Stimulated activated naive CD8-positive, alpha-beta T cell treated with anti-CD3 and anti-CD28 coated beads, Interleukin-15, Interleukin-2, amounts not matched to agents 100 U/mL and 50 U/mL, for 24 hours (primary cell): ENCODE measurements at places on chromosomes 13 and 19.

DNA sequence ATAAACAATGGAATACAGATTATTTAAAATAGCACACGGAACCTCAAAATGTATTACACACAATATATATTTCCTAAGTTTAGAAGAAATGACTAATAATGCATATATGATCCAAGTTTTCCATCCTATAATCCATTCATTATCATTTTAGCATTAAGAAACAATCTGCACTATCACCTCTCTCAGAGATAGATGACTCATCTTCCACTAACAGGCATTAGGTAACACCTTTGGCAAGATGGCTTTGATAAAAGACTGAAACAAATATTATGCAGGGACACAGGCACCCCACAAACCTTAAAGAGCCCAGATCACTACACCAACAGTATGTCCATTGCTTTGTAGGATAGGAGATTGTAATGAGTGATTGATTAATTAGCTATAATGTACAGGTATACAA is 4.1 kb downstream of the ENOX1 start:
- DNase-seq, result no peak

DNA sequence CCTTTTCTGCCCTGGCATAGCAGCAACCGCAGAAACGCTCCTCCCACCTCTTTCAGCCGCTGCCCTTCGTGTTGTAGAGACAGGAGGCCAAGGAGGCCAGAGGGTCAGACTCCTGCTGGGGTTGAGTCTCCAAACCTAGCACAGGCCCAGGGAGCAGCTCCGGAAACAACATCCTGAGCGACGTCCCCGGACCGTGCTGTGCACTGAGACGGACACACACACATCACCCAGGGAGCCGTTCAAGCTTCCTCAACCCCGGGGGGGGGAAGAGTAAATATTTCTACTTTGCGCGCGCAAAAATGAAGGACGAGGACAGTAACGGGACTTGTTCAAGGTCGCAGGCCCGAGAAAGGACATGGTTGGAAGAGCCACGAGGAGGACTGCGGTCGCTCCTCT is 657 bp downstream of the ZNF550 start:
- DNase-seq, result peak; percentile 24

DNA sequence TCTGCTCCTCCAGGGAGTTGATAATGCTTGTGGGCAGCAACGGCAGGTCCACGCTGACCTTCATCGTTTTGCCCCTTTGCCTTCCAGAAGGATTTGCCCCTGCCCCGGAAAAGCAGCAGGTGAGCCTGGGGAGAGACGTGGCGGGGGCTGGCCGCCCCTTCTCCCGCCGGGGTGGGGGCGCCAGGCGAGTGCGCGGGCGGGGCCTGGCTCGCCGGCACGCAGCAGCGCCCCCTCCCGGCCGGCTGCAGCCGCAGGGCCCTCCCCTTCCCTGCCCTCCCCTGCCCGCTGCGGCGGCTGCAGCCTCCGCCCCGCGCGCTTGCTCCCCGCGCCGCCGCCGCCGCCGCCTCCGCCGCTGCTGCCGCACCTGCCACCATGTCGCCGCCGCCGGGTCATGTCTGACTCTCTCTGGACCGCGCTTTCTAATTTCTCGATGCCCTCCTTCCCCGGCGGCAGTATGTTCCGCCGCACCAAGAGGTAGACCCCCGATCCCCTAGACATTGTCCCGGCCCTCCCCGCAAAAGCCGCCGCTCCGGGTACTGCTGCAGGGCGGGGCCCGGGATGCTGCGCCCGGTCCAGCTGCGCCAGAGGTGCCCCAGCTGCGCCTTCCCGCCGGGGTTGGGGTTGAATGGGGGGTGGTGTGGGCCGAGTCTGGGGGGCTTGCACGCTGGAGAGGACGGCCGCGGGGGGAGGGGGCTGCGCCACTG is at the start of gene MAST1:
Gene MAST1 (plus strand): TSS at position 334 of the 704 bp plus-strand sequence. CDS start 58 bp downstream, at position 392.
- peak; percentile 73 for DNase-seq

- no peak for DNase-seq
Measured at GRCh38 chr19:17058236-17058635, 17.0 kb downstream of the HAUS8 start.

- peak; percentile 72 for DNase-seq
Measured at GRCh38 chr13:78603240-78603957, at the start of gene POU4F1. TSS of gene POU4F1 (minus strand) at chr13:78603552. CDS start at chr13:78603326, 226 bp downstream.
